Activated naive CD8-positive, alpha-beta T cell treated with anti-CD3 and anti-CD28 coated beads, Interleukin-2, amount 10 ng/mL, durations not matched to agents 7 days and 5 days (primary cell): ENCODE measurements at places on chromosomes 6 and 20. TPM values are rescaled to one million over a fixed set of nuclear protein-coding genes. Genes with fewer than 3 reads are reported as not detected.
A peak's percentile ranks its signal among the peaks of the same experiment; 100 is the strongest.

- no peak for DNase-seq
Observed at GRCh38 chr6:46677314-46677654, 10.4 kb upstream of the TDRD6 start.

The TINAG gene
- not detected for total RNA-seq

The PKIB gene
- total RNA-seq, result 0.78 TPM

DNA sequence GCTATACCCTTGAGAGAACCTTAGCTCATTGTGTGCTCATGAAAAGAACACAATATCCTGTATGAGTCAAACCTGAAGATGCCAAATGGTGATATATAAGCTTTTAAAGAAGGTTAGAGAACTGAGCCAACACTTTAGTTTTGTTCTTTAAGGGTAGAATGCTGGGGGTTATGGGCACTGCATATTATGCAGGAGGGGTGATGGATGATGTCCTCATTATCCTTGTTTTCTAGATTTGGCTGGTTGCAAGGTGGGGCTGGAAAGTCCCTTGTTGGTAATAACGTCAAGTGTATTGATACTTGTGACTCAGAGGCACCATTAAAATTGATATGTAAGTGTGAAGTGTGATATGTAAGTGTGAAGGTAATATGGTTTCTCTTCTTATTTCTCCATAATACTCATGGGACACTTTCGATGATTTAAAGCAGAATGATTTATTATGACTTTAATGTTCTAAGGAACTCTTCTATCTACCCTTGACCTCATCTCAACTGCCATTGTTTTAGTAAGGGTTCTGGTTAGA, 113.7 kb upstream of the DTNBP1 start:
- DNase-seq, result no peak

GRCh38 chr6:149925253-149925973, 2.5 kb upstream of the RAET1G start:
- DNase-seq, result peak; percentile 51

DNA sequence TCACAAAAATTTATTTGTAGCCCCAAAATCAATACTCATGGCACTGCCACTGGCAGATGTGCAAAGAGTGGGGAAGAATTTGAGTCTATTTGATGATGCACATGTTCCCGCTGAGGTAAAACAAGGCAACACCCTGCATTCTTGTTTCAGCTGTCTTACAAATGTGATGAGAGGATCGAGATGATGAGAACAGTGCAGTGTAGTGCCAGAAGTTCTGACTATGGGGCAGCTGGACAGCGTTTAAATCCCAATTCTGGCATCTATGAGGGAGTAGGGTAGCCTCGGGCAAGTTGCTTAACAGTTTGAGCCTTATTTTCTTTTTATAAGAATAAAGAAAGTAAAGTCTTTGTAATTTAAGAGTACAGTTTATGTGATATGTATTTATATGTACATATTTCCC, 296.7 kb upstream of the FKBP1C start:
- DNase-seq, result no peak

GRCh38 chr6:105733556-105734162, 330.8 kb upstream of the PREP start:
- no peak for DNase-seq

- no peak for DNase-seq
Observed at GRCh38 chr6:54503144-54503543, 194.9 kb downstream of the TINAG start.

DNA sequence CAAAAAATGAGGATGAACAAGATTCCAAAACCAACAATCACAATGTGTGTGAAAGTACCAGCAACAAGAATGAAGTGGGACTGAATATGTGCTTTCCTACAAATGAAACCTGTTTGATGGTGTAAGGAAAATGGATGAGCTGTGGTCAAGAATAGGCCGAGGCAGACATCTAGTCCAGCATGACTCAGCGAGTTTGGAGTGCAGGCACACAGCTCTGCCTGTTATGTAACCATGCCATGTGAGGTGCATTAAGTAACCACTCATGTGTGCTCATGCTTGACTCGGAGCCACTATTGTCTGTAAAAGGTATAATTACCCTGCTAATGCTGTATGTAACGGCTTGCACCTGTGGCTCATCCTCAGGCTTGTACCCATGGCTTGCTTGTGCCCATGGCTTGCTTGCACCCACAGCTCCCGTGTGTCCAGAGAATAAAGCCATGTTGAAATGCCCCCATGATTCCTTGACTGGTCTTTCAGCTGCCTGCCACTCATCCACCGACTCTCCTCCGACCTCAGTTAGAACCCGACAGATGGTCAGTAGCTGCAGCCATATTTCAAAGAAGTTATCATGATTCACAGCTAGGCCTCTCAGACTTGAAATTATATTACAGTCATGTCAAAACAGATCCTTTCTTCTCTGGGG, 98.7 kb downstream of the BACH2 start:
- DNase-seq, result no peak

DNA sequence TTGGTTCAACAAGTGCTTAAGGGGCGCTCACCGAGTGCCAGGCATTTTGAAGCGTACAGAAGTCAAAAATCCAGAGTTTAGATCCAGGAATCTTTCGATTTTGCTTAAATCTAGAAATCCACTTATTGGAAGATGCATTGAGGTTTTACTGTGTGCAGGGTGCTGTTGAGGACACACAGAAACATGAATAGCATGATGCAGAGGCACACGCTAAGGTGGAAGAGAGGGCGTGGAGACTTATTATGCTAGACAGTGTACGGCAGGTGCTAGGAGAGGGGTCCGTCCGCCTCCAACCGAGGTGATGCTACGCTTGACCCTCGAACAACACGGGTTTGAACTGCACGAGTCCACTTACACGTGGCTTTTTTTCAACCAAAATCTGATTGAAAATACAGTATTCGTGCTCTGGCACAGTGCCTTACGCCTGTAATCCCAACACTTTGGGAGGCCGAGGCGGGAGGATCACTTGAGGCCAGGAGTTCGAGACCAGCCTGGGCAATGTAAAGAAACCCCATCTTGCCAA, 1.0 kb upstream of the KIF13A start:
- no peak for DNase-seq

DNA sequence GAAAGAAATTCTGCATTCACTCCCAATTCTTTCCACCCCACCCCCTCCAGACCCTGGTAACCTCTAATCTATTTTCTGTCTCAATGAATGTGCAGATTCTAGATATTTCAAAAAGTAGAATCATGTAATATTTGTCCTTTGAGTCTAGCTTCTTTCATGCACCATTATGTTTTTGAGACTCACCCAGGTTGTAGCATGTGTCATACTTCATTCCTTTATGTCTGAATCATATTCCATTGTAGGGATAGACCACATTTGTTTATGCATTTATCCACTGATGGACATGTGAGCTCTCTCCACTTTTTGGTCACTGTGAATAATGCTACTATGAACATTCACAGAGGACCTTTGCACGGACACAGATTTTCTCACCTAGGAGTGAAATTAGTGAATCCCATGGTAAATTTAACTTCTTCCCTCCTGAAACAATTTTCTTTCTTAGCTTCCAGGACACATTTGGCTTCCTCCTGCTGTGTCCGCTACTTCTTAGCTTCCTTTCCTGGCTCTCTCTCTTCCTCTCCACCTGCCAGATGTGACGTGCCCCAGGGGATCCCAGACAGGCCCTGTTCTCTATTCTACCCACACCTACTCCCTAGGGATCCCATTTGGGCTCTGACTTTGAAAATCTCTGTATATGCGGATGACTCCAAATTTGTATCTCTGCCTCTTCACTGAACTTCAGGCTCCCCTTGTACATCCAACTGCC, 24.1 kb upstream of the ARFGEF2 start:
- DNase-seq, result no peak

DNA sequence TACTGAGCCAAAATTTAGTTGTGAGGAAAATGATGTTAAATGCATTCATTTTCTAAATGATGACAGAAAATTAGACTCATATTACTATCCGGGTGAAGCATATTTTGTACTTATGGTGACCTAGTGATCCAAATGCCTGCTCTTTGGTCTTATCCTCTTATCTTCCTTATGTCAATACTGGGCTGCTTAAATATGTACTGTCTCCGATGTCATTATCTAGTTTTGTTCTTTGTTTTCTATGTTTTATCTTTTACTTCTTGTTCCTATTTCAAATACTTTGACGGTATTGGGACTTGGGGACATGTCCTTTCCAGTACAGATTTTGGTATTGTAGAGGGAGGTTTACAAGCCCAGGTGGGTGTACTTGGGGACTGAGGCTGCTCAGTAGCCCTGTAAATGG, 124.6 kb upstream of the ESR1 start:
- DNase-seq, result no peak

DNA sequence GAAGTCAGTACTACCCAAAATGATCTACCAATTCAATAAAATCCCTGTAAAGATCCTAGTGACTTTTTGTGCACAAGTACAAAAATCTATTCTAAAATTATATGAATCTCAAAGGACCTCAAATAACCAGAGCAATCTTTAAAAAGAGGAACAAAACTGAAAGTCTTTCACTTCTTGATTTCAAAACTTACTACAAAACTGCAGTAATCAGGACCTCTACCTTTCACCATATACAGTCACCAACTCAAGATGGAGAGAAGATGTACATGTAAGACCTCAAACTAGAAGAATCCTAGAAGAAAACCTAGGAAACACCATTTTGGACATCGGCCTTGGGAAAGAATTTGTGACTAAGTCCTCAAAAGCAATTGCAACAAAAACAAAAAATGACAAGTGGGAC, 109.5 kb upstream of the CD93 start:
- no peak for DNase-seq

DNA sequence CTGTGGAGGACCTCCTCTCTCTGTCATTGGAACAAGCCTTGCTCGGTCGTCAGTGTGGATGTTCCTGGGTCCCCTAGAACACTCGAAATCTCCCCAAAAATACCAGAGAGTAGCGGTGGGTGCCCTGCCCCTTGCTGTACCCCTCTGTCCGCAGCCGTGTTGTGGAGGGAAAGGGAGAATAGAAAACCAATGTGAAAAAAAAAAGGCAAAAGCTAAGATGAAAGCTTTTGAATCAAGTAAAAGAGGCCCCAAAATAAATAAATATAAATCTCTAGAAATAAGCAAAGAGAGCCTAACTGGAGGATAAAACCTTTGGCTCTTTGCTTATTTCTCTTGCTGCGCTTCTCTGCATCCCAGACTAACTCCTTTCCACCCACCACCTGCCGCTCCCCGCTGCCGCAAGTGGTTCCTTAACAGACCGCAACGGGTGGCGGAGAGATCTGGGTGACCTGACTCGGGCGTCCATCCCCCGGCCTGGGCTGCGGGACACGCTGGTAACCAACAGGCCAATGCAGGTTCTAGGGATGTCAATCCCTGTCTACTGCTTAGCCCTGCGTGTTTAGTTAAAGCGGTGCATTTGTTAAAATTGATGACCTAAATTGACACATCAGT, 110.0 kb downstream of the GPX5 start:
- DNase-seq, result peak; percentile 34

- no peak for DNase-seq
Observed at GRCh38 chr6:35021004-35021403, 120.1 kb downstream of the TCP11 start.

DNA sequence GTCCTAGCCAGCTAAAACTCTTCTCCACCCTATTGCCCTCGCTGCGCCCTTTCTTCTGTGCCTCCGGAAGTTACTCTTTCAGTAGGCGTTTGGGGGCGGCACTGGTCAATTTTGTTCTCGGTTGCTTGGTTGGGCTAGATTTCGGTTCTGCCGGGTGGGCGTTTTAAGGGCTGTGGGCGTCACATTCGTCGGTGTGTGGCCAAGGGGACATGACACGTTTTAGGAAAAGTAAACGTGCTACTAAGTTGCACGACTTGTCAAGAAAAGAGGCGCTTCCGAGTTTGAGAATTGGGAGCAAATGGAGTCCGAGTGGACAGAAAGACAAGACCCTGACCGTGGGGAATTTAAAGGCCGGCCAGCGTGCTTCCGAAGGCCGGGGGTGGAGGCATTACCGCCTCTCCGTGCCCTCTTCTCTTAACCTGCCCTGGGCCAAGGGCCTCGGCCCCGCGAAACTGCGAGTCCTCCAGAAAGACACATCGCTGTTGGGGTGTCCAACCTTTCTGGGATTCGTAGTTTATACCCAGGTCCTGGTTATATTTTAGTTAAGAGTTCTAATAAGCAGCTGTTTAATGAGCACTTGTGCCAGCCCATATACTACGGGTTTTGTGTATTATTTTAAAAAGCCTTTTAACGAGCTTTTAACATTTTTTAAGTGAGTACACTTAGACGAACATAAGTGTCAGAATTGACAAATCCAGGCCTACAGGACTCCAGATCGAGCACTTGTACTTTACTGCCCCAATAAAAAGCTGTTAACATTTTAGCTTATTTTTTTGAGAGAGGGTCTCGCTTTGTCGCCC, 664 bp upstream of the BAG6 start:
- no peak for DNase-seq

DNA sequence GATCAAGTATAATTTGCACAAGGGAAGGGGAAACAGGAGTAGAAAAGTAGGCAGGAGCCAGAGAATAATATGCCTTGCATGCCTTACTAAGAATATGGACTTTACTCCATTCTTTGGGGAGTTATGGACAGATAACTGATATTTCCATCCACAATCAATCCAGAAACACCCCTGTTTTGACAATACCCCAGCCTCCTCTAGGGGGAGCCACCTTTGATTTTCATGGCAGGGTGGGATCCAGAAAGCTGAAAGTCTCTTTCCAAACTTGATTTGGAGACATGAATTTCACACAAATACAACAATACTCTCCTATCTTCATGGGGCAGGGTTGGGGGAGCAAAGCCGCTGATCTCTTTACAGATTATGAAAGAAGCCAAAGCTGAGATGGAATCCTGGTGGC, 404.1 kb downstream of the FOXA2 start:
- DNase-seq, result no peak

DNA sequence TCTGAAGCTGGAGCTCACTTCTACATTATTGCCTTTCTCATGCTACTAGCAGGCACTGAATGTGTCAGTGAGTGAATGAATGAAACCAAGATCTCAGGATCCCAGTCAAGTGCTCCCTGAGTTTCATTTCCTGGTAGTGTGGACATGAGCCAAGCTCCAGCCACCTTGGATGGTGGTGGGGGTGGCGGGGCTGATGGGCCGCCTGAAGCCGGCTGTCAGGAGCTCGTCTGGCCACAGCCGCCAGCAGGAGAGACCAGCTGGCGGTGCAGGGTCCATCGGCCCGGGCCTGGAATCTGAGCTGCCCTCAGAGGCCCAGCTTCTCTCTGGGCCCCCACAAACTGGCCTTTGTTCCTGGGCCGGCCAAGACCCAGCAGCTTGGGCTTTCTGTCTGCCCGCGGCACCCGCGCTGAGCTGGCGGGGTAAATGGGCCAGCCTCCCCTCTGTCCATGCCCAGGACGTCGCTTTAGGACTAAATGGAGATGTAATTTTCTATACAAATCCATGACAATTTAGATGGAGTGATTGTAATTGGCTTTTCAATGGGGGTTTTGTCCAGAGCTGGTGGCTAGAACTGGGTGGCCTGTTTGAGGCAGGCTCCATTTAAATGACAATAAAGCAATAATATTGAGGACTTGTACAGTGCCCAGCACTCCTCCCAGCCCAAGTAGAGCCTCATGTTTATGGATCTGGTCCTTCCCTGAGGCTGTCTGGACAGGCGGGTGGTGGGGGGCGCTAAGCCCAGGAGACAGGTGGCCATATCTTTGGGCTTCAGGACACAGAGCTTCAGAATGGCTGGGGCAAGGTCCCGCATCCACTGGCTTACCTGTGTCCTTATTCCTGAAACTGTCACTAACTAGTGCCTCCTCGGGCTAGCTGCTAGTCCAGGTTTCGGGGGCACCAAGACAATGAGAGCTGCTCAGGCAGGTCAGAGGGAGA, 43.5 kb downstream of the NOL4L start:
- no peak for DNase-seq

The OLIG3 gene
- not detected for total RNA-seq
